ENCODE measurements at places on chromosomes 5 and 9. TPM values are rescaled to one million over a fixed set of nuclear protein-coding genes. Genes with fewer than 3 reads are reported as not detected.
A peak's percentile ranks its signal among the peaks of the same experiment; 100 is the strongest.

Gene SLC24A2
- 0.28 TPM for total RNA-seq

Gene DCAF12
- 22.5 TPM for total RNA-seq

DNA sequence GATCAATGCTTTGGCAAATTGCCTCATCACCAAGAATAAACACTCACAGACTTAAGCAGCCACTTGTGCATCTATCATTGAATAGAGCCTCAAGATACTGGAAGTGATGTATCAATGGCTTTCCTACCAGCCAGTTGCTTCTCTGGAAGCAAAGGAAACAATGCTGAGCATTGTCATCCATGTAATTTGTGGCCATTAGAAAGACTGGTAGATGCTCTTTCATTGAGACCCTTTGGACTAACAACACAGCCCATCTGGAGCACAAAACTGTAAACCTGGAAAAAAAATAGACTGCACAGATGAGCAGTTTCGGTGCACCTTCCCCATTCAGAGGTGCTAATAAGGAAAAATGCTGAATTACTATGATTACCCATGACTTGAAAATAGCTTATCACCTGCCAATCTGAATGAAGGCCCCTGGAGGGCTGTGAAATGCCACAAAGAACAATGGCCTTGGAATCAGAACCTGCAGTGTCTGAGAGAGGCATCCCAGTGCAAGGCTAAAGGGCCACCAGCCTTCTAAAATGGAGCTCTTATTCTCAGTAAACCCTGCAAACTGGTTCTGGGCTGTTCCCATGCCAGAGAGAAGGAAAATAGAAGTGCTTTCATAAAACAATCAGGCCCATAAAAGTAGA, 127.5 kb downstream of the RFK start:
- H3K4me1 ChIP-seq: peaks cover 8% of the 10 kb centered on the region
- H3K36me3 ChIP-seq: no peaks in the 10 kb centered on the region
- no peaks in the 10 kb centered on the region for H3K27me3 ChIP-seq
- no peak overlapping the region for H3K4me3 ChIP-seq
- no peak overlapping the region for H3K27ac ChIP-seq
- no peak for DNase-seq

DNA sequence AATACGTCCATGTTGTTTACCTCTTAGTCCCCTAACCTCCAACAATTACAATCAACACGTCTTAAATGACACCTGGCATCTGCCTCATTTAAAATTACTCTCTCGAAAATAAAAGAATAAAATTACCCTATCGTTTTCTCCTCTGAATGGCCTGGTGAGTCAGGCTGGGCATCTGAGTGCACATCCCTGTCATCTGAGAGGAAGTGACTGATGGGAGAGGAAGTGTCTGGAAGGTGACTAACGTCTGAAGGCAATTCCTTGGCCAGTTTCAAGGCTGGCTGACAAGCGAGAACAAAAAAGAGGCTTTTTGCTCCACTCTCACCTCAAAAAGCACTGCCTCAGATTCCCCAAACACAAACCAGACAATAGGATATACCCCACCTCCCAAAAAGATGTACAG, 57.7 kb downstream of the MAPKAP1 start:
- H3K36me3 ChIP-seq: no peaks in the 10 kb centered on the region
- no peak overlapping the region for H3K27ac ChIP-seq
- no peak overlapping the region for H3K4me3 ChIP-seq
- DNase-seq: no peak

- DNase-seq: no peak
- no peak overlapping the region for H3K27ac ChIP-seq
Measured at GRCh38 chr9:33425128-33425533, 22.3 kb downstream of the AQP3 start.

GRCh38 chr5:101288633-101289032, 385.6 kb upstream of the ST8SIA4 start:
- H3K27ac ChIP-seq: no peak overlapping the region
- no peaks in the 10 kb centered on the region for H3K36me3 ChIP-seq
- no peak overlapping the region for H3K4me3 ChIP-seq
- no peak for DNase-seq

Gene NEK6
- 9.1 TPM for total RNA-seq

DNA sequence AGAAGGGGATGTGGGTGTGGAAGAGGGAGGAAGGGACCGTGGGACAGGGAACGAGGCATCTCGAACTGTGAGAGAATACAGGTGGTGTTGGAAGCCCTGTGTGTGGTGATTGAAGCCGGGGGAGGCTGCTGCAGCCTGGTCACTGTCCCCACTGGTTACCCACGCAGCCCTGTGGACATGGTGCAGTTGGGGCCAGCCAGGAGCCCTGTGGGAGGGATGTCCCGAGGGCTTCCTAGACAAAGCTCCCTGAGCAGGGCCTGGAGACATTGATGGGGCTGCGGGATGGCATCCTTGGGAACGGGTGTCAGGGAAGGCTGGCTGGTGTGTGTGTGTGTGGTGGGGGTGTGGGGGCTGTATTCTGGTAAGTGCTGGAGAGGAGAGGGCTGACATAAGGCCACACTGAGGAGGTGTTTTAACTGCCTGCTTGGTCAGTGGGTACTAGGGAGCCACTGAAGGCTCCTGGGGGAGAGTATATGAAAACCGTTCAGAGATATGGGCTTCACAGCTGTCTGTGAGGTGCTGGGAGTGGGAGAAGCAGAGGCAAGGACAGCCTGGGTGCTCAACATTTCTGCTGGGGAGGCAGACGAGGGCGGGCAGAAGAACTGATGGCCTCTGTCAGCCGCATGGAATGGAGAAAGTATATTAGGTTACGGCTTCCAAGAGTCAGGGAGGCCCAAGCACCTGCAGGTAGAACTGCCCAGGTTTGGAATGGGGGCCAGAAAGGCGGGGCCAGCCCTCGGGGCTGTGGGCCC, 20.0 kb downstream of the WNK2 start:
- H3K4me1 ChIP-seq: peaks cover 5% of the 10 kb centered on the region
- H3K4me3 ChIP-seq: no peak overlapping the region
- no peaks in the 10 kb centered on the region for H3K36me3 ChIP-seq

- H3K36me3 ChIP-seq: no peaks in the 10 kb centered on the region
- no peak overlapping the region for H3K27ac ChIP-seq
- no peak for DNase-seq
Measured at GRCh38 chr5:76789991-76790581, 28.7 kb upstream of the F2RL1 start.

DNA sequence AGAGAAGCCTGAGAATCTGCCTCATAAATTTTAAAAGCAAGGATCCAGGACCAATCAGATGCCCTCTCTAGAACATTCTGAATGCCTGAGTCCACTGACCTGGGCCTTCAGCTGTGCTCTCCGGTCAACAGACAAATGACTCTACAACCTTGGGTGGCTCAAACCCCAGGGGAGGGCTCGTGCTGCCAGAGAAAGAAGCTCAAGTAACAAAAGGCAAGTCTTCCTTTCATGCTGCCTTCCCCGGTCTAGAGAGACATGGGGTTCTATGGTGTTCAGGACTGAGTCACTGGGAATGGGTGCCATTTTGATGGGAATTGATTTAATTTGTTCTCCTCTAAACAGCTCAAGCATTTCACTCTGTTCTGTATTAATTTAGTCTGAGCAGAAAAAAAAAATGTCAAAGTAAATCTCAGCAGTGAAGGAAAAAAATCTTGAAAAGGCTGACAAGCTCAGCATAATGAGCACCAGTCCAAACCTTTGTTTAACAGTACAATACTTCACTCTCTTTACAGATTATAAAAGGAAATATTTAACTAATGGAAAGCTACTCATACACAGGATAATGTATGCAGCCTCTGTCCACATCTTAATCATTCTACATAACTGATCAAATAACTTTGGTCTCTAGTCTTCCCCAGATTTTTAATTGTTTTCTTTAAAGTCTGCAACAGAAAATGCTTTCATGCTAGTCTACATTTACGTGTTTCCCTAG, 191.0 kb downstream of the GLIS3 start:
- no peak overlapping the region for H3K4me3 ChIP-seq
- no peak overlapping the region for H3K27ac ChIP-seq
- H3K27me3 ChIP-seq: no peaks in the 10 kb centered on the region
- no peaks in the 10 kb centered on the region for H3K36me3 ChIP-seq
- no peak for DNase-seq

Gene ADAMTS6
- total RNA-seq: 0.96 TPM

DNA sequence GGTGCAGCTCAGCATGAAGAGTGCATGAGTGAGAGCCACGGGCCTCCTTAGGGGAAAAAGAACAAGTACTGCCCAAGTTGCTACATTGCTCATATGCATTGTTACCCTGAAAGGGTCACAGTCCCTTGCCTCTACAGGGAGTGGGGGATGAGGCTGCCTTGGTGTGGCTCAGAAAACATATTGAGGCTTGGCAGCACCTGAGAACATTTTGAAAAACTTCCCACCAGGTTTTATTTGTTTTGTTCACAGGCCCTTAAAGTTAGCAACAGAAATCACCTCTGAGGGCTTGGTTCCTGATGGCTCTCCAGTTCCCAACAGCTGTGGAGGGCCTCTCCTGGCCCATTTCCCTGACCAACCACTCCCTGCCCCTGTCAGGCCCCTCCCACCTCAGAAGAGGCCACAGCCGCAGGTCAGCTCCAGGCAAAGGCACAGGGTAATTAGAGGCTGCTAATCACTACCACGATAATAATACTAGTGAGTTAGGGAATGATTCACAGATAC, 90.7 kb upstream of the ADRA1B start:
- H3K27ac ChIP-seq: no peak overlapping the region
- no peak overlapping the region for H3K4me3 ChIP-seq

- H3K4me3 ChIP-seq: no peak overlapping the region
- no peaks in the 10 kb centered on the region for H3K36me3 ChIP-seq
- H3K27me3 ChIP-seq: no peaks in the 10 kb centered on the region
- no peaks in the 10 kb centered on the region for H3K4me1 ChIP-seq
Measured at GRCh38 chr5:157233515-157233914, 32.4 kb upstream of the CYFIP2 start.

DNA sequence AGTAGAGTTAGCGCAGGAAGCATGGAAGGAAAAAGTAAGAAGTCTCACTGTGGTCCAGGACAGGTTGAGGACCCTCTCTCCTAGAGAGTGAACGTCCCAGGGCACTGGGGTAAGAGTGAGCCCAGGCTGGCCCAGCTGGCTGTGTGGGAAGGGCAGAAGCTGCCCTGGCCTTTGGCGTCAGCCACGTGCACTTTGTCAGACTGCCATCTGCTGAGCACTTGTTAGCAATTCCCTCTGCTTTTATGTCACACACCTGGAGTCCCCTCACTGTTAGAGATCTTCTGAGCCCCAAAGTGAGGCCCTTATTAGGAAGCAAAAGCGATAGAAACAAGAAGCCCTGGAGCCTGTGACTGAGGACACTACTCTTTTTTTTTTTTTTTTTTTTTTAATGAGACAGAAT, 79.1 kb downstream of the UGCG start:
- H3K27ac ChIP-seq: no peak overlapping the region
- no peak overlapping the region for H3K4me3 ChIP-seq
- no peaks in the 10 kb centered on the region for H3K36me3 ChIP-seq

- H3K4me1 ChIP-seq: no peaks in the 10 kb centered on the region
- no peak overlapping the region for H3K4me3 ChIP-seq
- H3K27me3 ChIP-seq: no peaks in the 10 kb centered on the region
- no peak for DNase-seq
- no peaks in the 10 kb centered on the region for H3K36me3 ChIP-seq
Measured at GRCh38 chr5:175344331-175345195, 99.4 kb downstream of the DRD1 start.

GRCh38 chr5:43497311-43498104, 13.8 kb upstream of the TMEM267 start:
- no peak for DNase-seq
- no peak overlapping the region for H3K27ac ChIP-seq
- H3K27me3 ChIP-seq: no peaks in the 10 kb centered on the region
- H3K4me3 ChIP-seq: no peak overlapping the region

DNA sequence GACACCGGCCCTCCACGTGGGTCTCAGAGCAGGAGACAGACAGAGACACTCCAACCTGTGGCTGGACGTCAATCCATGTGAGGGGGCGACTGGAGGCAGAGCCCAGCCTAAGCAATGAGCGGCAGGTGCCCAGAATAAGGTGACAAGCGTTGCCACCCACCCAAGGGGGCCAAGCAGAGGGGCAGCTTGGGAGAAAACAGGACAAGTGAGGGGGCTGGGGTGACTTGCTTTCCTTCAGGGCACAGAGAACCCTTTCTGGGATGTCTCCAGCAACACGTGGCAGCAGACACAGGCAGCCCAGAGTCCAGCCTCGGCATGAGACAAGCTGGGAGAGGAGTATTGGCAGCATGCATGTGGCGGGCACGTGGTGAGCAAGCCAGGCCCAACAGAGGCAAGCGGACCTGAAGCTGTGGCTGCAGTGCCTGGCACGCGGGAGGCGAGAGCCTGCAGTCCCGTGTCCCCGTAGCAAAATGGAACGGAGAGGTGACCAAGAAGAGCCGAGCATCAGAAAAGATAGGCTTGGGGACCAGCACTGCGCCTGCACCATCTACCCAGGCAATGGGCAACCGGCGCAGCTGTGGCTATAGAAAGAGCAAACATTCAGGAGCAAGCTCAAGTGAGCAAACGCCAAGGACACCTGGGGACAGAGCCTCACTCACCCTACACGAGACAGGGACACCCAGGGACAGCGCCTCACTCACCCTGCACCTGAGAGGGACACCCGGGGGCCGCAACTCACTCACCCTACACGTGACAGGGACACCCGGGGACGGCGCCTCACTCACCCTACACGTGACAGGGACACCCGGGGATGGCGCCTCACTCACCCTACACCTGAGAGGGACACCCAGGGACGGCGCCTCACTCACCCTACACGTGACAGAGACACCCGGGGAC, 6.2 kb downstream of the TERT start:
- H3K36me3 ChIP-seq: no peaks in the 10 kb centered on the region
- no peaks in the 10 kb centered on the region for H3K27me3 ChIP-seq
- peak; percentile 13 for DNase-seq
- no peak overlapping the region for H3K4me3 ChIP-seq

Gene UBE2QL1
- total RNA-seq: 0.83 TPM

DNA sequence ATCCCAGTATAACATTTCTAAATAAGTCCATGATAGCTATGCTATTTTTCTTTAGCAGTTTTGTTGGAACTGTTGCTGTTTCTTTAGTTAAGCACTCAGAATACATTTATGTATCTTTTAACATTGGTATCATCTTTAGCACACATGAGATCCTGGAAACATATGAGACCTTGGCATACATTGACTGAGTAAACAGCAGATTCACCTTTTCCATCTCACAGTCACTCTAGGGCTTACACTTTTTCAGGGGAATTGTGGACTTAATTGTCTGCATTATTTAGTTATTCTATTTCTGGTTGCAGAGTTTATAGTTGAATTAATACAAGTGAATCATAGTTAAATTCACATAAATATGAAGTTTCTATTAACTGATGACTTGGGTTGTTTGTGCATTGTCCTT, 70.1 kb downstream of the COMMD10 start:
- no peaks in the 10 kb centered on the region for H3K36me3 ChIP-seq
- H3K4me3 ChIP-seq: no peak overlapping the region
- H3K4me1 ChIP-seq: no peaks in the 10 kb centered on the region
- no peak overlapping the region for H3K27ac ChIP-seq
